ENCODE measurements at places on chromosomes 11 and 22. TPM values are rescaled to one million over a fixed set of nuclear protein-coding genes. Genes with fewer than 3 reads are reported as not detected.

GRCh38 chr11:77138106-77138649 is 10.1 kb downstream of the MYO7A start:
- no peak for DNase-seq

- DNase-seq, result no peak
Measured at GRCh38 chr22:29251981-29252911, 15.5 kb downstream of the RHBDD3 start.

DNA sequence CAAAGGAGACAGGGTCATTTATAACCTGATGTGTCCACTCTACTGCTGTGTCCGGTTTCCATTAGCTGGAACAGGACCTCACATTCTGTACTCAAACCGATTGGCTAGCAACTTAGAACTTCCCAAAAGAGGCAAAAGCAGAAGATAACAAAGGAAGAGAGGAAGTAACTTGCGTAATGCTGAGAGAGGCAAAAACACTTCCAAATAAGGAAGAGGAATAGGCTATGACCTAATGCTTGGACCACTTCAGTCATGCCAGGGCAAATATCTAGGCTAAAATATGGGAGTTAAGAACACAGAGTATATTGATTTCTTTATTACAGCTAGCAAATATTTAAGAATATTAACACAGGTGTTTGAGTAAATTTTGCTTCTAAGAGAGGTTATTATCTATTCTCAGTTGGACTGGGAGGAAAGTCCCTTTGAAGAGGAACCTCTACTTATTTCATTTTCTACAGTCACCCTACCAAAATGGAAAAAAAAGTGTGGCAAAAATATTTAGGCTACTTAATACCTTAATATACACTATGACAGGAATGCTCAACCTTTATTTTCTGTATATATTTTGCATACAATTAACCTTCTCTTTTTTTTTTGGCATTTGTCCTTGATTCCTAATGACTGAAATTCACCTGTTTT is 499.8 kb upstream of the CHORDC1 start:
- DNase-seq, result no peak

- no peak for DNase-seq
Measured at GRCh38 chr11:132154781-132155180, 784.4 kb downstream of the NTM start.

DNA sequence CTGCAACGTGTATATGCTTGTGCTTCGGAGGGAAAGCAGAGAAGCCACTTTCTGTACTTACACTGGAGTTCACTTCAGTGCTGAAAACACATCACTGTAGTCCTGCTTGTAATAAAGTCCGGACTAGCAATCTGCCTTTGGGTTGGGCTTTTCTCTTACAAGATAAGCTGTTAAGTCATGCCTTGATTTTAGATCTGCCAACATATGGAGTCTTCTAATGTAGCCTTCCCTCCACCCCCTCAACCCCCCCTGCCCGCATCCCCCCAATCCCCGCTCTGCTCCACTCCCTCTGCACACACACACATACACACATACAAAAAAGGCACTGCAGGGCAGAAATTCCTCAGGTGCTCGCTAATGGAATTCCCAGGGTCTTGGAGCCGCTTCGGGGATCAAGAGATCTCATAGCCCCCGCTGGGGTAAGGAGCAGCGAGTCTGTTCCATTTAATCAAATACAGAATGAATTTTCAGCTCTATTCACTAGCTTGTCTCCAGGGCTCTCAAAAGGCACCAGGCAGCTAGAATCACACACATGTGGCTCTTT is 3.4 kb downstream of the CDON start:
- DNase-seq, result no peak

DNA sequence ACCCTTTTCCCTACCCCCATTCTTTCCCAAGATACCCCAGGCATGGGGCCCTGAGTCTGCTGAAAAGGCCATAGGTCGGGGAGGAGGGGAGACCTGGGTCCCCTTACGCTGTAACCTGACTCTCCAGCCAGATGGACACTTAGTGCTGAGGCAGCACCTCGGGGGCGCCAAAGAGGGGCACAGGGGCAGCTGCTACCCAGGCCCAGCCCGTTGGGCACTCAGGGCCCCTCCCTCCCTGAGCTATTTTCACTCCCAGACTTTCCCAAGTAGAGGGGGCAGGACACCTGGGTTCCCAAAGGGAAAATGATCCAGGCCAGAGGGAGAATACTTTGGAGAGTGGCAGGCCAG is 933 bp downstream of the ACTN3 start:
- no peak for DNase-seq

DNA sequence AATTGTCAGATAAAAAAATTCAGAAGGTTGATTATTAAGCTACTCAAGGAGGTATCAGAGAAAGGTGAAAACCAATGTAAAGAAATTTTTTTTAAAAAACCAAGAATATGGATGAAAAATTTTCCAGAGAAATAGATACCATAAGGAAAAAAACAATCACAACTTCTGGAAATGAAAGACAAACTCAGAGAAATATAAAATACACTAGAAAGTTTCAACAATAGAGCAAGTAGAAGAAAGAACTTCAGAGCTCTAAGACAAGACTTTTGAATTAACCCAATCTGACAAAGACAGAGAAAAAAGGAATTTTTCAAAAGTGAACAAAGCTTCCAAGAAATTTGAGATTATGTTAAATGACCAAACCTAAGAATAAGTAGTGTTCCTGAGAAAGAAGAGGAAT is 62.9 kb upstream of the TEAD1 start:
- DNase-seq, result no peak

- no peak for DNase-seq
Measured at GRCh38 chr11:122646549-122647340, 8.8 kb upstream of the UBASH3B start.

DNA sequence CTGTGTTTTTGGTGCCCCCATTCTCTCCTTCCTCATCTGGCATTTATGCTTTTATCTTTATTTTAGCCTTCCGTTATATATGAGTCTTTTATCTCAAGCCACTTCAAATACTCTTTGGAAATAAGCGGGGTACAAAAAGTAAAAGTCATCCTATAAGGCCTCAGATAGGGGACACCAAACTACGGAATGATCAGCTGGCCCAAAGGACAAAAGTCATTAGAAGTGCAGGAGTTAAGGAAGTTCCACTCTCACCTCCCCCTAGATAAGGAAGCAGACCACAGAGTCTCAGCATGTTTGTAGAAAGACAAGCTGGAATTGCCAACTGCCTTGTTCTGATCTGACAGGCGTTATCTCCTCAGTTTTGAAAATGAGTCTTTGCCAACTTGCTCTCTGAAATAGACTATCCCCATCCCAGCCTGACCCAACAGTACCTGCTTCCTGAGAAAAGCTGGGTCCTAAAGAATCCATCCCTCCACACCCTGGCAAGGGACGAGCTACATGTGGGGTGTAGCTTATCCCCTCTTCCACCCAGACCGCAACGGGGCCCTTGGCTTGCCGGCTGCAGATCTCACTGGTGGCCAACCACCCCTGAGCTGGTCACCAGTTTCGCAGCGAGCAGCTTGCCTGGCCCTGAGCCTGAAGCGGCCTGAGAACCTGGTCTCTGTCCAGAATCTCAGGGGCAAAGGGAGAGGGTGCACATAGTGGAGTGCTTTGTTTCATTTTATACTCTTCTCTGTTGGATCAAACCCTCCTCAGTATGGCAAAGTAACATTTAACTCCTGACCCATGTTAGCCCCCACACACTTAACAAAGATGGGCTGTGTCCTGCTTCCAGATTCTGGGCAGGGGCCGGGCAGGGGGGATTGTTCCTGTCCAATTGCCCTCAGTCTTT is 13.8 kb downstream of the FADS2 start:
- DNase-seq, result no peak

GRCh38 chr22:22380098-22381030 is 128.2 kb downstream of the ZNF280B start:
- DNase-seq, result peak; percentile 31

GRCh38 chr22:41444360-41445128 is 2.1 kb downstream of the TOB2 start:
- DNase-seq, result peak; percentile 96

GRCh38 chr11:77557553-77557952 is 32.2 kb upstream of the AQP11 start:
- DNase-seq, result no peak

GRCh38 chr11:6620636-6621035 is 1.4 kb upstream of the TPP1 start:
- DNase-seq, result no peak

- DNase-seq, result no peak
Measured at GRCh38 chr11:93274851-93275250, 55.7 kb upstream of the DEUP1 start.

- no peak for DNase-seq
Measured at GRCh38 chr11:109112821-109113280, 309.1 kb upstream of the C11orf87 start.

DNA sequence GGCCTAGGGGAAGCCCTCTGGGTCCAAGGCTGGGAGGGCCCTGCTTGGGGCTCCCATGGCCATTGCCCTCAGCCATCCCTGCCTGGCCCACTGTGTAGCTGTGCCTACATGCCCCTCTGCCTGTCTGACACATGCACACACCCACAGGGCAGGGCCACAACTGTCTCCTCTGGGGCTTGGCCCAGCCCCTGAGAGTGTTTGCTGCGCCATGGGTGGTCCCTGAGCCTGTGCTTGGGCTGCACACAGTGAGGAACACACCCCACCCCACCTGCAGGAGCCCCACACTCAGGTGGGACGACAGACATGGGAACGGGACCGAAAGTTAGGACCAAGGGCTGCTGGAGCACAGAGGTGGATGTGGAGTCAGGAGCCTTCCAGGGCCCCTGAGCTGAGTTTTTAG is 489.5 kb downstream of the TBC1D22A start:
- no peak for DNase-seq

- DNase-seq, result peak; percentile 65
Measured at GRCh38 chr11:2151500-2152257, 9.3 kb downstream of the INS start.

DNA sequence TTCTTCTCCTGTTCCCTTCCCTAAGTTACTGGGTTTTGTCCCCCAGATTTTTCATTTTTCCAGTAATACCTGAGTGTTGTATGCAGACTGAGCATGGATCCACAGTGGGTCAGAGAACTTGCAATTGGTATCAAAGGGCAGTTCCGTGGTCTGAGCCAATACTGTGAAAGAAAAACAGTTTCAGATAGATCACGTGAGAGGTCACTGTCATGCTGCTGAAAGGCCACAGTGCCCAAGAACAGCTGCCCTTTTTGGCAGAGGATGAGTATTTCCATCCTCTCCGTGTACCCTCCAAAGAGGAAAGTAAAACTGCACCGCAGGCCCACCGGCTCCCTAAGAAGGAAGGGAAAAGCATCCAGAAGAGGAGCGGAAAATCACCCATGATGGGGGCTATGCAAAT is 73.0 kb upstream of the TBCEL start:
- DNase-seq, result no peak

DNA sequence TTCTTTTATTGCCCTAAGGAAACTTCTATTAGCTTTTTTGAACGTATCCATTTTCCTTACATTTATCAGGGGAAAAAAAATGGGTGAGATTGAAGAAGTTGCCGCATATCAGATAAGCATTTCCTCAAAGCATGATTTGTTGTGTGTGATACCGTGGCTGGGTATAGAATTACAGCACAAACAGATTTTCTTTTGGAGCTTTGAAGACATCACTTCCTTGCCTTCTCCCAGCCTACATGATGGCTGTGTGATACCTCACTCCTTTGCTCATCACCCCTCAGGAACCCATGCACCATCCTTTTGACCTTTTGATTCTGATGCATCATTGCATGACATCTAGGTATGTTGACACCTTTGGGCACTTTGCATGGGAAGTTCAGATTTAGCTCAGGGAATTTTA is 1155.3 kb downstream of the BRD1 start:
- no peak for DNase-seq

GRCh38 chr11:131392528-131393255 is 22.3 kb downstream of the NTM start:
- no peak for DNase-seq

- no peak for DNase-seq
Measured at GRCh38 chr22:49366437-49366836, 461.2 kb downstream of the BRD1 start.

SCO2 gene
- 7.3 TPM for total RNA-seq

RABL2B gene
- 15.6 TPM for total RNA-seq

MS4A3 gene
- total RNA-seq, result 16.7 TPM

TIGD3 gene
- 4.8 TPM for total RNA-seq

RASGRP2 gene
- total RNA-seq, result 204 TPM

RCOR2 gene
- 0.54 TPM for total RNA-seq

PARVA gene
- total RNA-seq, result under 0.01 TPM

RAB36 gene
- total RNA-seq, result 1.1 TPM

PIK3IP1 gene
- 67.9 TPM for total RNA-seq

PRR5L gene
- total RNA-seq, result 52.5 TPM

CYTH4 gene
- total RNA-seq, result 65.7 TPM

SAA4 gene
- not detected for total RNA-seq

CARNS1 gene
- total RNA-seq, result 3.0 TPM

RNF215 gene
- total RNA-seq, result 14.0 TPM

ARHGAP8 gene
- total RNA-seq, result 0.54 TPM

All from hematopoietic multipotent progenitor cell (in vitro differentiated cells).